ENCODE measurements at places on chromosomes 4 and X.
A peak's percentile ranks its signal among the peaks of the same experiment; 100 is the strongest.

DNA sequence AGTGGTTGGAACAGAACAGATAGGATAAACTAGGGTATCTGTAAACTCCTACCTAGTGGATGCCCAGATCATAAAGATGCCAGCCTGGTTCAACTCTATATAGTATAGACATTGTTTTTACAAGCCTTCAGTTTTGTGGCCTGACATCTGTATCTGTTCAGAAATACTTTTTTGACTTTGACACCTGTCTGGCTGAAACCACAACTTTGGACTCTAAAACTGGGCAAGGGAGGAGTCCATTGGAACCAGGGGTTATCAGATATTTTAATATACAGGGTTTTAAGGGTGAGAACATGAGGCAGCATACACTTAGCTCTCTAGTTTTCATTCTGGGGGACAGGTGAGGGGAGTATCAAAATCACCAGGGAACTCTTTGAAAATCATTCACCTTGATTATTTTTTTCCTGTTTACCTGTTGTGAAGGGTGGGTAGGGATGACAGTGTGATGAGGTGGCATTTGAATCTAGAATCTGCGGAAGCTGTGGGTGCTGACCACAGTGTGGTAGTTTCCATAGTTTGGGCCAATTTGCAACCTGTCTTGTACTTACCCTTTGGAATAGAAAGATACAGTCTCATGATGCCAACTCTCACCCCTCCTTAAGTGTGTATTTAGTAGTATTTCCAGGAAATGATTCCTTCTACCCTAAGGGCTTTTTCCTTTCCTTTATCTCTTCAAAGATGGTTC is 20.6 kb downstream of the GAB1 start:
- DNase-seq, result no peak

GRCh38 chrX:44828008-44828605 is 15.7 kb upstream of the DUSP21 start:
- DNase-seq, result no peak

DNA sequence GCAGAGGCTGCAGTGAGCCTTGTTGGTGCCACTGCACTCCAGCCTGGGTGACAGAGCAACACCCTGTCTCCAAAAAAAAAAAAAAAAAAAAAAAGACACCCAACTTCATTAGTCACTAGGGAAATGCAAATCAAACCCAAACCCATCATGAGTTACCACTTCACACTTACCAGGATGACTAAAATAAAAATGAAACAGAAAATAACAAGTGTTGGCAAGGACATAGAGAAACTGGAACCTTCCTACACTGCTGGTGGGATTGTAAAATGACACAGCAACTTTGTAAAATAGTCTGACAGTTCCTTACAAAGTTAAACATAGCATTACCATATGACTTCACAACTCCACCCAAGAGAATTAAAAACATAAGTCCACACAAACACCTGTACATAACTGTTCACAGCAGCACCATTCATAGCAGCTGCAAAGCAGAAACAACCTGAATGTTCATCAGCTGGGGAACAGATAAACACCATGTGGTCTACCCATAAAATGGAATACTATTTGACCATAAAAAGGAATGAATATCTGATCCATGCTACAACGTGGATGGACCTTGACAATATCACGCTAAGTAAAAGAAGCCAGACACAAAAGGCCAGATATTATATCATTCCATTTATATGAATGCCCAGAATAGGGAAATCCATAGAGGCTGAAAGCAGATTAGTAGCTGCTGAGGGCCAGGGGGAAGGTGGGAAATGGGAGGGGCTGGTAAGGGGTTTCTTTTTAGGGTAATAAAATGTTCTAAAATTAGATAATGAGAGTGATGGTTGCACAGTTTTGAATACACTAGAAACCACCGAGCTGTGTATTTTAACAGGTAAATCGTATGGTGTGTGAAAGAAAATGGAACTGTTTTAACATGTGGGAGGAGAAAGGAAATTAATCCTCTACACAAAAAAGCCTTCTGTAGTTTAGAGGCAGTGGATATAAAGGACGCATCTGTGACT is 18.3 kb downstream of the CD99L2 start:
- DNase-seq, result no peak

DNA sequence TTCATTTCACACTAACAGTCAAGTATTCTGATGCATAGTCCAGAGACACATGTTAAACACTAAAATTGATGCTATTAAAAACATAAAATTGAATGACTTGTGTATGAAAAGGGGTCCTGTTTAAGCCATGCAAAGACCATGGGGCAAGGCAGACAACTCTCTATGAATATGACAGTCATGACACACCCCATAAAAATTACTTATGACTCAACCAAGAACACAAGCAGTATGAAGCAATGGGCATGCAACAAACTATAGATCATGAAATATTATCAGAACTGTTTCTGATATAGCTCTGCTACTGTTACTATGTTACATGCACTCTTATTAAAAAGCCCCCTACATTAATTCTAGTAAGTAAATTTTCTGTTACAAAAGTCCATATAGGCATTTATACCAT is 57.5 kb upstream of the ZCCHC13 start:
- no peak for DNase-seq

- no peak for DNase-seq
These were observed 2.6 kb downstream of the PGK1 start for GRCh38 chrX:78106651-78106986.

- DNase-seq, result no peak
These were observed 2.7 kb upstream of the RTL3 start for GRCh38 chrX:78661836-78662235.

DNA sequence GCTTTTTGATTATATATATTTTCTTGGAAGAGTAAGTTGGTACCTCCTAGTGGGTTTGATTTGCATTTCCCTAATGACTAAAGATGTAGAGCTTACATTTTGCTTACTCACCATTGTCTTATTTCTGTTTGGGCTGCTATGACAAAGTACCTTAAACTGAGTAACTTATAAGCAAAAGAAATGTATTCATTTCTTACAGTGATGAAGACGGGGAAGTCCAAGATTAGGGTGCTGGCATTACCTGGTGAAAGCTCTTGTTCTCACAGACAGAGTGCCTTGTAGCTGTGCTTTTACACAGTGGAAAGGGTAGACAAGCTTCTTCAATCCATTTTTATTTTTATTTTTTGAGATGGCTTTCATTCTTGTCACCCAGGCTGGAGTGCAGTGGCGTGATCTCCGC is 229.2 kb upstream of the AGA start:
- DNase-seq, result no peak

GRCh38 chrX:2698604-2699003 is 7.5 kb downstream of the CD99 start:
- no peak for DNase-seq

DNA sequence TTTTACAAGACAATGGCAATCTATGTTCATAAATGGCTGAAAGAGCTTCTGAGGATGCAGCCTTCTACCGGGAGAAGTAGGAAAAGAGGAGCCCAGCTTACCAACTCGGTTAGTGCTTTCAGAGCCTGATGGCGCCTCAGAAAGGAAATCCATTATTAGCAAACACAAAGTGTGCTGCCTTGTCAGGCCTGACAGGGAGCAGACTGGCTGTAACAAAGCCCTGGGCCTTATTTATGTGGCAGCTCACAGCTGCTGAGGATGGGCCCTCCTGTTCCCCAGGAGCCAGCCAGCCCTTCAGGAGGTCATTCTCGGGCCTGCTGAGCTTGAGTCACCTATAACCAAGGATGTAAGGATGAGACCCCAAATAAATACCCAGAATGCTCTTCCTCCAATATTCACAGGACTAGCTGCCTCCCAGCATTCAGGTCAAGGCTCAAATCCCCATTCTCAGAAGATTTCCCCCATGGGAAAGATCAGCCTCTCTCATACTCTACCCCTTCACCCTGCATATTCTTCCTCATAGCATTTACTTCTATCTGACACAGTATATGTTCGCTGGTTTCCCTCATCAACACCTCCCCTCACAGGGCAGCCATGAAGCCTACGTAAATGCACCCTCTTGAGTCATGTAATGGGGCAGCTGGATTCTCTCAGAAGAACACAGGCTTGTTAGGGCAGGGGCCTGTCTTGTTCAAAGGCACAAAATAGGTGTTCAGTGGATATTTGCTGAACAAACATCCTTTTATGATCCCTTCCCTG is 227.0 kb upstream of the RASGEF1B start:
- DNase-seq, result no peak

- DNase-seq, result peak; percentile 19
These were observed 545 bp downstream of the ABCE1 start for GRCh38 chr4:145098675-145099037.

- DNase-seq, result no peak
These were observed 193.0 kb downstream of the MGST2 start for GRCh38 chr4:139858436-139859205.

DNA sequence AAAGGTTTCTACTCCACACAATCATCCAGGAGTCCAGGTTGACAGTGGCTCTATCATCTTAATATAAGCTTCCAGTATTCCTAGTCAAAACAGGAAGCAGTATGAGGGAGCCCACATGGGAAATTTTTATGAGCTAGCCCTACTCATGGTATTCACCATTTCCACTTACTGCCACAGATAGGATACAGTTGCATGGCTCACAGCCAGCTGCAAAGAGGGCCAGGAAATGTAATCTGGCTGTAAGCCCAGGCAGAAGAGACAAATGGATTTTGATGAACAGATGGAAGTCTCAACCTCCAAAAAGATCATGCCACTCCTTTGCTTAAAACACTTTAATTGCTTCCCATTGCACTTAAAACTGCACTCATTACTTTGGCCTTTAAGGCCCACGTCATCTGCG is 150.6 kb downstream of the ADAMTS3 start:
- DNase-seq, result no peak

DNA sequence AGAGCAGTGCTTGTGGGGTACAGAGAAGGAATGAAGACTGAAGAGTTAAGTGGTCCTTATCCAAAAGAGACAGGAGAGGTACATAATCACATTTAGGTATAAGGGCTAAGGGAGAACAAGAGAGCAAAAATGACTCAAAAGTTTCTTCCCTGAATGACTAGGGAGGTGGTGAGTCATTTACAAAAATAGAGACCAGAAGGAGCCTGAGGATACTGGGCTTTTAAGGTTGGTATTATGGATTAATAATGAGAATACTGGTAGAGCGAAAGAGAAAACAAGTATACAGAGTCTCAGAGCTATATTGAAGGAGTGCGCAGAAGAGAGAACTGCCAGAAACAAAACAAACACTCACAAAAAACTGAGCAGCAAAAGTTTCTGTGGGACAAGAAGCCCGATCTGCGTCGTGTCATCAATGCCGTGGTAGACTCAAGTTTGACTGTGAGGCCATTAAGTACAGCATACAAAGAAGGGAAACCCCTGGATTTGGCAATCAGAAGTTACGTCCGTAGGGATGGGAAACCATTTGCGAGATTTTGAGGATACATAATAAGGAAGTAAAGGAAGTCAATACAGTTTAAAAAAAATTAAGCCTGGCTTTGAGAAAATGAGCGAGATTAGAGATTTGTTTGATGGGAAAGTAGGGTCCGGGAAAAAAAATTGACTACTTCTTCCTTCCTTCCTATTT is 129.1 kb upstream of the STIM2 start:
- no peak for DNase-seq

GRCh38 chr4:142345924-142346323 is 500.2 kb downstream of the INPP4B start:
- DNase-seq, result no peak

GRCh38 chr4:41466249-41466648 is 71.7 kb upstream of the LIMCH1 start:
- no peak for DNase-seq

GRCh38 chrX:110226931-110227330 is 91.0 kb downstream of the AMMECR1 start:
- DNase-seq, result no peak

DNA sequence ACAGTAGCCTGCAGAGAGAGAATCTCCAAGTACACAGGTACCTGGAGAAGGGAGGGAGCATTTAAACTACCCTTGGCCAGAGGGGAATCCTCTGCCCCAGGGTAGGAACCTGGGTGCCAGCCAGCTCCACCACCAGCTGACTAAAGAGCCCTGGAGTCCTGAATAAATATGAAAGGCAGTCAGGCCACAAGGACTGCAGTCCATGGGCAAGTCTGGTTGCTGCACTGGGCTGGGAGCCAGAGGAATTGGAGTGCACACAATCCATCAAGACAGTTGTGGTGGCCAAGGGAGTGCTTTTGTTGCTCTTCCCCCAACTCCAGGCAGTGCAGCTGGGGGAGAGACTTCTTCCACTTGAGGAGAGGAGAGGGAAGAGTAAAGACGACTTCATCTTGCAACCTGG is 172.5 kb downstream of the HNRNPD start:
- DNase-seq, result no peak

GRCh38 chr4:68630371-68630770 is 40.1 kb downstream of the UGT2B15 start:
- no peak for DNase-seq

- DNase-seq, result no peak
These were observed 86.0 kb upstream of the TET2 start for GRCh38 chr4:105060628-105061027.

GRCh38 chr4:8821151-8821950 is 50.3 kb downstream of the HMX1 start:
- DNase-seq, result no peak

GRCh38 chrX:111098874-111099273 is 2.9 kb downstream of the PAK3 start:
- peak; percentile 26 for DNase-seq

GRCh38 chrX:109601486-109601885 is 23.5 kb downstream of the KCNE5 start:
- DNase-seq, result no peak

GRCh38 chrX:100445593-100445992 is 35.5 kb upstream of the PCDH19 start:
- no peak for DNase-seq
